ENCODE measurements at places on chromosomes 2 and 18.

DNA sequence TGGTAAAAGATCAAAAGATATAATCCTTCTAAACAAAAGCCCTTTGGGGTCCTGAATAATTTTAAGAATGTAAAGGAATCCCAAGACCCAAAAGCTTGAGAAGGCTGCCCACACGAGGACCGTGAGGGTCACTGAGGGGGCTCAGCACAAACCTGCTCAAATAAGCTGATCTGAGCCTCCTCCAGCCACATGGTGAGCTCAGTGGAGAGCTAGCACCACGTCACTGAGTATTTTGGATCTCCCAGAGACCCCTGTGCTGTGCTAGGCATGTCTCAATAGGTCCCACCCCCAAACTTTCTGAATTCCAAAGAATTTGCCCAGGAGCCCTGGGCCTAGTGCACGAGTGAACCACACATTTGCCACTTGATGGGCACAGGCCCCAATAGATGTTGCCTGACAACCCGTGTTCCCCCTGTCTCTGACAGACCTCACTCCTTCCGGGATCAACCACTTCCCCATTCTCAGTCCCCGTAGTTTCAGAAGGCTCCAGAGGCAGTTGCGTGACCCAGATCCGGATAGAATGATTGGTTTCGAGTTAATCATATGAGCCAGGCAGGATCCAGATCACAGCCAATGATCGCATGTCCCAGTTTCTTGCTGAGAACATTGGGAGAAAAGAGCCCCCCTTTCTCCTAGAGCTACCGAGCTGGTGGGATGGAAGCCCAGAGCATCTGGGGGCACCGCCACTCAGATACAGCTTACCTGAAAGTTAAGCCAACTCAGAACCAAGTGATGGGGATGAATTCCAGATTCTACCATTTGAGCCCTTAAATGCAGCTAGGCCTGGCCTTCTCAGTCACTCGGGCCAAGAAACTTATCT, 203.8 kb downstream of the TNS1 start:
- no peak for DNase-seq

DNA sequence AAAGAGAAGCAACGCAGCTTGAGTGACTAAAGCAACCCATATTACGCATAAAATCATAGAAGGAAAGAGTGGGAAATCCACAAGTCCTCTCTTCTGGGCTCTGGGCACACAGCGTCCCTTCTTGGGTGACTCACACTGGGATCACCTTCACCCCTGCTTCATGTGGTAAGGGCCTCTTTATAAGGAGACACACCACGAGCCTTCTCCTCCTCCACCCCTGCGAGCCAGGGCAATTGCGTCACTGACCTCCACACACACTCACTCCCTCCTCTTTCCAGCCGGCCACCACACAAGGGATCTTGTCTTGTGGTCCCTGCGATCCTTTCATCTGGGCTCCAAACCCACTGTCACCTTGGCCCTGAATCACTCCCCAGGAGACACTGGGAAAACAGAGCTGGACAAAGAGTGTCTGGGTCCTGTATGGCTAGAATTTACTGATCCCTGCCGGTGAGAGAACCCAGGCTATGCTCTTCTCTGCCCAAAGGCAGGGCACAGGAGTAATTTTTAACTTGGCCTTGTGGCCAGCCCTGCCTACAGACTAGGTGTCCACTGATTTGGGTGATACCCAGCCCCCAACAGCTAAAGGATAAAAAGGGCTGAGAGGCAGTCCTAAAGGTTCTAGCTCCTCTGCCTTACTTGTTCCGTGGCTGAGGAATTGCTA, 35.3 kb downstream of the NHEJ1 start:
- no peak for DNase-seq

DNA sequence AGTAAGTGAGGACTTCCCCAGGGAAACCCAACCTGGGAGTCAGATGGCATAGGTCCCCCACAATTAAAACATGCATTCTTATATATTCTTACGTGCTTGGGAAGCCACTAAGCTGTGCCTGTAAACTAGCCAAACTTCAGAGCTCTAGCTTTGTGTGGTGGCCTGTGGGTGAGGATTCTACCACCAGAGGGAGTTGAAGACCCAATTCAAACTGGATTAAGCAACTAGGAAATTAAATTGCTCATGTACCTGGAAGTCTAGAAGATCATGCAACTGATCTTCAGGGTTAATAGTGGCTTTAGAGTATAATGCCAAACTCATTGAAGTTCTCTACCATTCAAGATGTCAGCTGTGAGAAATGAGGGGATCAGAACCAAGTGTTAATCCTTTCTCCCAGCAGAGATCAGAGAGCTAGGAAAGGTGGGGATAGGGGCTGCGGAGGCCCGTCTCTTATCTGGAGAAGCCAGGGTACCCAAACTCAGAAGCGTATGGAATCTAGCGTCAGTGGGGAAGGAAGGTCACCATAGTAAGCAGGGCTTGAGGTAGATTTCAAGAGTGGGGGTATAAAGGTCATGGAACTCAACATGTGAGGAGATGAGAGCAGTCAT, 53.2 kb upstream of the CCDC85A start:
- DNase-seq = peak; percentile 5

DNA sequence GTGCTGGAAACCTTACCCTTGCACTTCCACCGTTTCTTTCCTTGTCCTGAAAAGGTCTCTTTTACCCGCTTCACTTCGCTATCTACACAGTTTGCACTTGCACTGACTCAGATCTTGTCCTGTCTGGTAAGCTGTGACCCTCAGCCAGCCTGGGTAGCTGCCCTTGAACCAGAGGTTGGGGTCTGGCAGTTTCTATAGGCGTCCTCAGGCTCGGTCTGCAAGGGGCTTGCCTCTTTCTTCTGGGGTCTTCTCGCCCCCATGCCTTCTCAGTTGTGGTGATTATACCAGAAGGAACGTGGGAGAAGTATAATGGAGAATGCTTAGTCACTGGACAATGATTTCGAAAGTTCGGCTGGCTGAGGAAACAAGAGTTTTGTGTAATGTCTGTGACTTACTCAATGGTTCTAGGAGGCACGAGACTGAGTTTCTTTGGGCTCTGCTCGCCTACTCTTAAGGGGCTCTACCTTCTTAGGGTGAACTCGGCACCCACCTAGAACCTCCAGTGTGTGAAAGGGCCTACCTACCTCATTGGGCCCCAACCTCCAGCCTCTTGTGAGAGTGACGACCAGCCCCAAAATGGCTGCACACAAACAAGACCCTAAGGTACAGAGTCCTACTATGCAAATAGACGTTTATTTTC, 6.9 kb upstream of the STAT1 start:
- no peak for DNase-seq

GRCh38 chr18:25305584-25305983, 46.4 kb downstream of the ZNF521 start:
- DNase-seq = no peak

GRCh38 chr18:47345291-47345690, 93.8 kb upstream of the SKOR2 start:
- DNase-seq = no peak

DNA sequence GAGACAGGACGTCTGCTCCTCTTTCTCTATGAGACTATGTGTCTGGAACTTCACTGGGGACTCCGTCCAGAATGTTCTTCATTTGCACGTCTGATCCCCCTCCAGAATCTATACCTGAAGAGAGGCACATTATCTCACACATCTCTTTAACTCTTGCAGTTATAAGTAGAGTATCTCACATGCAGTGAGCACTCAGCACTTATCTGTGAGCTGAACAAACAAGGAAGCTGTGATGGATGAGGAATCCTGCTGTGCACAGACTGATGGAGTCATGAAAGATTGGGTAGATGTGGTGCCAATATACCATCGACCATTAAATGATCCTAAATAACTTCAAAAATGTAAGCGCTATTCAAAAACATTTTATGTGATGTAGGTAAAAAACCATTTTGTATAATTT, 888.3 kb upstream of the CELF4 start:
- DNase-seq = no peak

DNA sequence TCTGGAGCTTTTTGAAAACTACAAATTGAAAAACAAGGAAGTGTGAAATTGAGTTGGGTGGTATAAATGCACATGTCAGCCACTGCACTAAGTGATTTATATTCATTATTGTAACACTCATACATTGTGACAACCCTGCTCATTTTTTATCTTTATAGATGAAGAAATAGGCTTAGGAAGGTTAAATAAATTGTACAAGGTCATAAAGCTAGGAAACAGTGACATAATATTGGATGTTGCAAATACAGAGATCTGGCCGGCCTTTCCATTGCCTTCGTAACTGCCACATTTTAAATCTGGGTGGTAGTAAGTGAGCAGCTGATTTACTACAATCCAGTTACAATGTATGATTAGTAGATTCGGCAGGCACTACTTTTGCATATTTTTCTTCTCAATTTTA, 76.6 kb upstream of the LPIN2 start:
- no peak for DNase-seq

GRCh38 chr2:85312404-85312803, 15.4 kb downstream of the TGOLN2 start:
- no peak for DNase-seq

DNA sequence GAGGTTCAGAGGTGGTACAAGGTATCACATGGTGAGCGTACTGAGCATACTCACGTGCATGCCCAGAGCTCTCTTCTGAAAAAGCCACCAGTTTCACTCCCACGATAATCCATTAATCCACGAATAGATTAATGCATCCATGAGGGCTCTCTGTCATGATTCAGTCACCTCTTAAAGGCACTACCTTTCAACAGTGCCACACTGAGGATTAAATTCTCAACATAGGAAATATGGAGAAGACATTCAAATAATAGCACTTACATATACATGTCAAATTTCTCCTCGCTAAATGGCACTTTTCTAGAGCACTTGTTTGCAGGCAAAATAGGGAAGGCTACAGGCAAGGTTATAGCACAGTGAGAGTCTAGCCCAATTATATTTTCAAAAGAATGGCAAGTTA, 825.9 kb downstream of the TRIB2 start:
- DNase-seq = no peak

GRCh38 chr2:201930831-201931230, 102.8 kb upstream of the FZD7 start:
- no peak for DNase-seq

DNA sequence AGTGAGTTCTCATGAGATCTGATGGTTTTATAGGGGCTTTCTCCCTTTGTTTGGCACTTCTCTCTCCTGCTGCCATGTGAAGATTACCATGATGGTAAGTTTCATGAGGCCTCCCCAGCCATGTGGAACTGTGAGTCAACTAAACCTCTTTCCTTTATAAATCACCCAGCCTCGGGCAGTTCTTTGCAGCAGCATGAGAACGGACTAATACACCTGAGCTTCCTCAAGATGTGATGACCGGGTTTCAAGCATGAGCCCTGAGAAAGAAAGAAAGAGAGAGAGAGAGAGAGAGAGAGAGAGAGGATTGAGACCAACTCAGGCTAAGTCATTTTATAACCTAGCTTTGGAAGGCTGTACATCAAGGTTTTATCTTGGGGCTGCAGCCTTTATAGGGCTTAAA, 167.7 kb upstream of the SERPINE2 start:
- DNase-seq = no peak

DNA sequence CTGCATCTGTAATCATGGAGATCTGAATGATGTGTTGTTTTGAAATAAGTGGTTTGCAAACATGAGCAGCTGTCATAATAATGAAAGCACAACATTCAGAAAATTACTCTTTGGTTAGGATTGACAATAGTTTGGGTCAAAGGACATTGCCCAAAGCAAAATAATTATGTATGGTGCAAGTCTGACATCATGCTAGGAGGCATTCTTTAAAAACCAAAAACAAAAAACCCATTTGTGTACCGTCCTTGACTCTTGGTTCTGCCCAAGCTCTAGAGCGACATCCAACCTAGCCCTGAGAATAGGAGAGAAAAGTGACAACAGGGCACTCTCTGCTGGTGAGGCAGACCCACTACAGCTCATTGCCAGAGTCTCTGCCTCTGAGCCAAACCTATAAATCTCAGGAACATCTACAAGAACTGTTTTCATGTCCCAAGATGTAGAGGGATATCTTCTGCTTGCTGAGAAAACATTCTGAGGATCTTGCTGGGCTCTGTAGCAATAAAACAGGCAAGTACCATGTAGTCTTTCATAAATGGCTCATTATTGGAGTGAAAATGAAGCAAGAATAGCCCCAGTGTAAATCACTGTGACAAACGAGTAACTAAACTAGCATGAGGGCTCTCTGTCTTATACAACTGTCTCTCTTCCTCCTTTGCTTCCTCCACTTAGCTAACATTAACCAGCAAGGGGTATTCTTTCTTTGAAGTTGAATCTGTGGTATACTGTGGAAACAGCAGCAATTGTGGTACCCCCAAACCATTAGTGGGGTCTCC, 266.8 kb upstream of the CXCR4 start:
- no peak for DNase-seq

DNA sequence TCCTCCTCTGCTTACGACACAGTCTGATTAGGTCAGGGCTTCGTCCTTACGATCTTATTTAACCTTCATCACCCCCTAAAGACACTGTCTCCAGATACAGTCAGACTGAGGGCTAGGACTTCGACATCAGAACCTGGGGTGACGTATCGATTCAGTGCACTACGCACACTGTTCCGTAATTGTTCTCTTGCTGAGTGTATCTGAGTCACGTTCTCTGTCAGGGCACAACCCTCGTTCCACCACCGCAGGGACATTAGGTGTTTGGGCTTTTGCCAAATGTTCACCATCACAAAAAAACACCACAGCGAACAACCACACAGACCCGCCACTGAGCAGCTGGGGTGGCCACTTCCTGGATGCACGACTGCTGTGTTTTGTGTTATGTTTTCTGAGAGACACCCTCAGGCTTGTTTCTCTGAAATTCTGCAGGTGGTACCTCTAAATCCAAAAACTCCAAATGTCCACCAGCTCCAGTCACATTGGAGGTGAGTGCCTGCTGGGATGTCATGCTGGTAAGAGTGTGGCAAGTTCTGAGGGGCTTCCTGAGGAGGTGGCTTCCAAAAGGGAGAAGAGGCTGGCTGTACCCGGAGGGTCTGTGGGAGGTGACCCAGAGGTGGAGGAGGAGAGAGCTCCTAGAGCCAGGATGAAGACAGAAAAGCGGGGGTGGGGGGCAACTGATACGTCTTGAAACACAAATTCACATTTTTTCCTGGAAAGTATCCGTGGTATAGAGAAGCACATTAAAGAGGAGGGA, 66.6 kb downstream of the ADNP2 start:
- no peak for DNase-seq

GRCh38 chr2:68465081-68465916, 1.8 kb downstream of the FBXO48 start:
- no peak for DNase-seq

GRCh38 chr2:34012715-34013302, 413.7 kb upstream of the FAM98A start:
- DNase-seq = peak; percentile 49

GRCh38 chr2:154331784-154332183, 366.7 kb upstream of the KCNJ3 start:
- no peak for DNase-seq

GRCh38 chr2:31688282-31688681, 107.5 kb upstream of the SRD5A2 start:
- no peak for DNase-seq
